ENCODE measurements at places on chromosomes 11 and 22. TPM values are rescaled to one million over a fixed set of nuclear protein-coding genes. Genes with fewer than 3 reads are reported as not detected.

DNA sequence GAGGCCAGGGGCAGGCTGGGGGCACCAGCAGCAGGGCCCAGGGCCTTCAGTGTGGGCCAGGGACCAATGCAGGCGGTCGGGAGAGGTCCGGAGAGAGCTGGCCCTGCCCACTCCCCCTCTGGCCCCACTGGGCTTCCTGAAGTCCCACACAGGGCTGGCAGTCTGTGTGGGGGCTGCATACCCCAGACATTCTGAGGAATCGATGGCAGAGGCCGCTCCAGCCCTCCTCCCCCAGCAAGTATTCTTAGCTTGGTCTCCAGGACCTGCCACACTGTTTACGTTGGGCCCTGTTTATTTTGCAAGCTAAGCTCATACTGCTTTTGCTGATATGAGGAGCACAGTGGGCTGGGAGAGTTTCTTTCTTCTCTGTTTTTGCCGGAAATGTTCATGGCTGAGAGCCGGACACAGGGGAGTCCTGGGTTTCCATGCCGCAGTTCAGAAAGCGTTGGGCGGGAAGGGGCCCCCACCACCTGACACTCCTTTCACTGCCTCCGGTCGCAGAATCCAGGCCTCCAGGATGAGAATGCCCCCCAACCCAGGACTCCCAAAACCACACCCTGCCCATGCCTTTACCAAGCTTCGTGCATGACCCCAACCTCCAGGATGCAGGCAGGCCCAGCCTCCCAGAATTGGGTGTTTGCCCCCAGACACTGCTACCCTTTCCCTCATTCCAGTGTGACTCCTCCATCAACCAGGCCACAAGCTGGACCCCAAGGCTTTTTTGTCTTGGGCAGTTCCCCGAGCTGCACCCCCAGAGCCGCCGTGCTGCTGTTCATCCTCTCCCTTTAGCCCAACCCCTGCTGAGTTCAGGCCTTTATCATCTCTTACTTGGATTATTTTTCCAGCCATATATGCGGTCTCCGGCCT, 81.8 kb upstream of the KCNQ1OT1 start:
- peak; percentile 71 for DNase-seq

DNA sequence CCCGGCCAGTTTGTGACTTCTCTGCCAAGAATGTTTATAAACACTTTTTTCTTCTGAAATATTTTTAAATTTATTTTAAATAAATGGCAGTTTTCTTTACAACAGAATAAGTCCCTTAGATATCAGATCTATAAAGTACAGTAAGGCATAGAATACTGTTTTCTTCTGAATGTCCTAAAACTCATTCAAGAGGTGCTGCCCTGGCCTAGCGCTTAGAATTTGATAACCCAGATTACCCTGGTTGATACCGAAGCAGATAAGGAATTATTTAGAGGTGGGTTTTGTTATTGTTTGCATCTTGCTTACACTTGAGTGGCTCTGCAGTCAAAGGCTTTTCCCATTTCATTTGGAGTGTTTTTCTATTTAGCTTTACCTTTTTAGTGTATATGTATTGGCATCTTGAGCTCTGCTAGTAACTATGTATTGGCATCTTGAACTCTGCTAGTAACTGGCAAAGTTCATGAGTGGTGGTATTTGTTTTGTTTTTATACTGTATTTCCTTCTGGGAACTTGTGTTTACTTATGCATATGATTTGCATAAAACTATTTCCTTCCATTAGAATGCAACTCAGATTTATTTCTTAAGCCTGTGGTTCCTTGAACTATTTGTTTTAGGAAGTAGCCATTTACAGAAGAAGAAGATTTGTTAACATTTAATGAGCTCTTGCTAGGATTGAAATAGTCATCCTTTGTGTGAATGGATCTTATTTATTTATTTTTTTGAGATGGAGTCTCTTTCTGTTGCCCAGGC, 1.2 kb downstream of the ACAD8 start:
- DNase-seq, result no peak

GRCh38 chr11:44348114-44348513, 38.2 kb upstream of the ALX4 start:
- no peak for DNase-seq

DNA sequence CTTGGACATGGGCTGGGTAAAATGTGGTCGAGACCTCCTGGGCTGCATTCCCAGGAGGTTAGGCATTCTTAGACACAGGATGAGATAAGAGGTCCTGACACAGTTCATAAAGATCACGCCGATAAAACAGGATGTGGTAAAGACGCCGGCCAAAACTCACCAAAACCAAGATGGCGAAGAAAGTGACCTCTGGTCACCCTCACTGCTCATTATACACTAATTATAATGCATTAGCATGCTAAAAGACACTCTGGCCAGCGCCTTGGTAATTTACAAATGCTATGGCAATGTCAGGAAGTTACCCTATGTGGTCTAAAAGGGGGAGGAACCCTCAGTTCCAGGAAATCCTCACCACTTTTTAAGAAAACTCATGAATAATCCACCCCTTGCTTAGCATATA, 983.3 kb downstream of the OPCML start:
- no peak for DNase-seq

- no peak for DNase-seq
Observed at GRCh38 chr22:27431896-27432295, 369.7 kb downstream of the MN1 start.

DNA sequence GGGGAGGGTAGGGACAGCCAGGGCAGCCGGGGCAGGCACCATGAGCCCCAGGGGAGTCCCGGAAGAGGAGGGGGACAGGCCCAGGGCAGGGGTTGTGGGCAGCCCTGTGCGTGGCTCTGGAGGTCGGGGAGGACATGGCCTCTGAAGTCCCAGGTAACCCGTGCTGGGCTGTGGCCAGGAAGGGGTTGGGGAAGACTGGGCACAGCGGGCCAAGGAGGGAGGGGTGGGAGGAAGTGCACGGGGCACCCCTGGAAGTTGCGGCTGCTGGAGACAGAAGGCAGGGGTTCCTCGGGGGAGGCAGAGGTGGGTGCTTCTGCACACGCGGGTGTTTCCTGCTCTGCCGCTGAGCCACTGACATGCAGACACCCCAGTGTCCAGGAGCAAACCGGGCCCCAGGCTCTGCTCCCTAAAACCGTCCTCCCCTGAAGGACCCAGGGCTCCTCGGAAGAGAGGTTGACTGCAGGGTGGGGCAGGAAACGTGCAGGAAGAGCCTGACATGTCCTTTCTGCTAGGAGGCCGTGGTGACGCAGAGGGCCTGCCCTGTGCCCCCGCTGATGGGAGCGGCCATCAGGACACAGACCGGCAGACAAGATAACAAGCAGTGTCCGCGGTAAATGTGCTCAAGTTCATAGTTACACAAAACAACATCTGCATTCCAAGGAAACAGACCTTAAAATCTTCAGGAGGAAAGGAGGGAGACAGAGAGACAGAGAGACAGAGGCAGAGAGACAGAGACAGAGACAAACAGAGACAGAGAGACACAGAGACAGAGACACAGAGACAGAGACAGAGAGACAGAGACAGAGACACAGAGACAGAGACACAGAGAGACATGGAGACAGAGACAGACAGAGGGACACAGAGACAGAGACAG, 5.7 kb downstream of the TNNI2 start:
- no peak for DNase-seq

DNA sequence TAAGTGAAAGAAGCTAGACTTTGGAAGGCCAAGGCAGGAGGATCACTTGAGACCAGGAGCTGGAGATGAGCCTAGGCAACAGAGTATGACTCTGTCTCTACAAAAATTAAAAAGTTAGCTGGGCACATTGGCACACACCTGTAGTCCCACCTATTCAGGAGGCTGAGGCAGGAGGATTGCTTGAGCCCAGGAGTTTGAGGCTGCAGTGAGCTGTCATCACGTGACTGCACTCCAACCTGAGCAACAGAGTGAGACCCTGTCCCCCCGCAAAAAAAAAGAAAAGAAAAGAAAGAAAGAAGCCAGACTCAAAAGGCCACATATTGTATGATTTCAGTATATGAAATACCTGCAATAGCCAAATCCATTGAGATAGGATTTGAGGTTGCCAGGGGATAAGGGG, 7.9 kb upstream of the CAPN5 start:
- no peak for DNase-seq

DNA sequence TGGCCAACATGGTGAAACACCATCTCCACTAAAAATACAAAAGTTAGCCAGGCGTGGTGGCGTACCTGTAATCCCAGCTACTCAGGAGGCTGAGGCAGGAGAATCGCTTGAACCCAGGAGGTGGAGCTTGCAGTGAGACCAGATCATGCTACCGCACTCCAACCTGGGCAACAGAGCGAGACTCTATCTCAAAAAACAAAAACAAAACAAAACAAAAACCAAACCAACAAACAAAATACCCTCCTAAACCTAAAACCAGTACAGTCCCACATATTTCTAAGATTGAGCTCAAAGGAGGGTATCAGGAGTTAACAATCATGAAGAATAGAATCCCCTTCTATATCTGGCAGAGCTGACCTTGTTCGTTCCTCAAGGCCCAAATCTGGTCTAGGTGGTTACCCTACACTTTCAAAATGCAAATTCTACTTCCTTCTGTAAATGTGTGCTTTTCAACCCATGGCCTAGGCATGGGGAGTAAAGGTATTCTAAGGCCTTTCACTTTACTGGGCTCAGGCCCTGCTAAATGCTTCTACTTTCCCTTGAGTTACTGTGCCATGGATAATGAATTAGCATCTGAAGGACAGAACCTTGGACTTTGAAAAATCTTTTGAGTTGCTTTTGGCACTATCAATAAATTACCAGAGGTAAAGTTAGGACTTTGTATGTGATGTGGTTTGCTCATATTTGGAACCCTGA, 10.4 kb upstream of the PPP2R1B start:
- no peak for DNase-seq

DNA sequence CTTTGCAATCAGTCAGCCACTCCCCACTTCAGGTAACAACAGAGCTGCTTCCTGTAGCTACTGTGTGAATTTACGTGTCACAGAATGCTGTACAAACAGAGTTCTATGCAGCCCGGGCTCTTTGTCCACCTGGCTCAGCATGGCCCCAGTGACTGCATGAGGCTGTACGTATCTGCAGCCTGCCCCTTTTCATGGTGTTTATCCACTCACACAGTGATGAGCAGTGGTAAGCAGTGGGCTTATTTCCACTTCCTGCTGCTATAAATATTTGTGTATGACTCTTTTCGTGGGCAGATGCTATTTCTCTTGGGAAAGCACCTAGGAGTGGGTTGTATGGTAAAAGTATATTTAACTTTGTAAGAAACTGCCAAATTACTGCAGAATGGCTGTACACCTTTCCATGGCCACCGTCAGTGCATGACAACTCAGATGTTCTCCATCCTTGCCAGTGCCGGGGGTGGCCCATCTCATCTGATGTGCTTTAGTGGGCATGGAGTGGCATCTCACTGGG, 43.3 kb downstream of the MYEOV start:
- no peak for DNase-seq

DNA sequence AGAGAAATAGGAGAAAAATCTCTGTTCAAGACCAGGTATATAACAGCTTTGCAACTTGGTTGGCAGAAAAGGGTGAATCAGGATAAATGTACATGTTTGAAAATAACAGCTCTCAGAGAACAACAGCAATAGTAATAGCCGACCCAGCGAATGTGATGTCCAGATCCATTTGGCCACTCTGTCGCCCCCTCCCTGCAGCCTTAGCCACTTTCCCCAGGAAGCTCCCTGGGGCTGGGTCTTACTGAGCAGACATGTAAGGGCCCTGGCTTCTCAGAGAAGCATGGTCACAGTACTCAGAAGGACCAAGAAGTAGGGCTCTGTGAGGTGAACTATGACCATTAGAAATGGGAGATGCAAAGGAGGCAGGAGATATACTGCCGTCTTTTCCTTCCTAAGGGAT, 154.1 kb upstream of the SNX19 start:
- DNase-seq, result no peak

- DNase-seq, result no peak
Observed at GRCh38 chr11:30489076-30489475, 97.1 kb downstream of the MPPED2 start.

- no peak for DNase-seq
Observed at GRCh38 chr22:27844256-27844655, 42.7 kb upstream of the MN1 start.

DNA sequence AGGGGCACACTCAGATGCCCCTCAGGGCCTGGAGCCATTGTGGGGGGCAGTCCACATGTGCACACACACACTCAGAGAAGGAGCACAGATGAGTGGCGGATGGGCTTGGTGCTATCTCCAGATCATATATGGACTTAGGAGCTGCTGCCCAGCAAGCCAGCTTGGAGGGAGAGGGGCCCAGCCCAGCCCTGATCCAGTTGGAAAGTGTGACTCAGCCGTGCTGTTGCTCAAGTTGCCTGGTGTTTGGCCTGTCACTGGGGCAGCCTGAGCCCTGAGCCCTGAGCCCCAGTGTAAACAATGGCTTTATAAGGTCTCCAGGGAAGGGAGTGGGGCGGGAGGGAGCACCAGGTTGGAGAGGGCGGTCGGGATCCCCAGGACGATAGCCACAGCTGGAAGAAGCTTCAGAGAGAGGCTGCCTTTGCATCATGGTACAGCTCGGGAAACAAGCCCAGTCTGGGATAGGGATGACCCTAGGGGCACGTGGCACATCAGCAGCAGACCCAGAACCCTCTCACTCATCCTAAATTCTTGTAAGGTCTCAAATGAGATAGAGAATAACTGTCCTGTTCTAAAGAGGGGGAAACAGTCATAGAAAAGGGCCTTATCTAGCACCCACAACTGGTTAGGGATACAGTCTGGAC, 4.8 kb downstream of the SELENOM start:
- peak; percentile 74 for DNase-seq

GRCh38 chr22:39898997-39899396, 1.9 kb upstream of the GRAP2 start:
- no peak for DNase-seq

GRCh38 chr11:124511745-124512144, 31.7 kb downstream of the OR8B12 start:
- no peak for DNase-seq

NLRP10 gene
- not detected for total RNA-seq

RPL27A gene
- 462 TPM for total RNA-seq

IFITM10 gene
- total RNA-seq, result 2.0 TPM

SLC3A2 gene
- total RNA-seq, result 38.6 TPM

PATE4 gene
- total RNA-seq, result not detected

FAM83F gene
- 2.3 TPM for total RNA-seq

FGF3 gene
- total RNA-seq, result not detected

OLFML1 gene
- total RNA-seq, result 5.3 TPM

CD3G gene
- total RNA-seq, result 0.24 TPM

FBLN1 gene
- 70.1 TPM for total RNA-seq

ZDHHC5 gene
- total RNA-seq, result 43.4 TPM

OSM gene
- total RNA-seq, result 0.32 TPM

FGF4 gene
- not detected for total RNA-seq

BIRC3 gene
- 1.8 TPM for total RNA-seq
